Stimulated activated CD4-positive, alpha-beta T cell treated with anti-CD3 and anti-CD28 coated beads, Interleukin-12 subunit alpha, Interleukin-12 subunit beta, amount 100 ng/mL, for 48 hours (primary cell): ENCODE measurements at places on chromosomes 7 and 10.

DNA sequence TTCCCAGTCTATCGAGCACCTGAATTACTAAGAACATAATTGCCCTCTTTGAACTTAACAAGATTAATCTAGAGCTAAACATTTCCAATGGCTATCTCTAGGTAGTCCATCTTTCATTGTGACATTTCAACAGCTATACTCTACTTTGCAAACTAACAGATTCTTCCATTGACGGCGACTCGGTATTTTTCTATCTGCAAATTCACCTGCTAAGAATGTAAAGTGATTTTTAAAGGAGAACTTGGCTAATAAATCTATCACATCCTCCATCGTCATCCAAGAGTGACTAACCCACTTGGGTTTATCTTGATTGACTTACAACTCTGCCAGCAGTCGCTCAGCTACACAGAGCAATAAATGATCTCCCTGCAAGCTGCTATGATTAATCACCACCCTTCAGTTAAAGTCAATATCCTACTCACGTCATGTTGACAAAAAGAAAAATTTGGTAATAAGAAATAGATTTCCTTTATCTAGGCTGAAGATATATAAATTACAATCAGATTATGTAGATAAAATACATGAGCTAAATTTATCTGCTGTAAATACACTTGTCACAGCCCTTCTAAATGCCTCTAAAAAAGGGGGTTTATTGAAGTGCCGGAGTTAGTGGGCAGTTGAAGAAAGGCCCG lies 99.5 kb downstream of the SFMBT2 start:
- DNase-seq = no peak

DNA sequence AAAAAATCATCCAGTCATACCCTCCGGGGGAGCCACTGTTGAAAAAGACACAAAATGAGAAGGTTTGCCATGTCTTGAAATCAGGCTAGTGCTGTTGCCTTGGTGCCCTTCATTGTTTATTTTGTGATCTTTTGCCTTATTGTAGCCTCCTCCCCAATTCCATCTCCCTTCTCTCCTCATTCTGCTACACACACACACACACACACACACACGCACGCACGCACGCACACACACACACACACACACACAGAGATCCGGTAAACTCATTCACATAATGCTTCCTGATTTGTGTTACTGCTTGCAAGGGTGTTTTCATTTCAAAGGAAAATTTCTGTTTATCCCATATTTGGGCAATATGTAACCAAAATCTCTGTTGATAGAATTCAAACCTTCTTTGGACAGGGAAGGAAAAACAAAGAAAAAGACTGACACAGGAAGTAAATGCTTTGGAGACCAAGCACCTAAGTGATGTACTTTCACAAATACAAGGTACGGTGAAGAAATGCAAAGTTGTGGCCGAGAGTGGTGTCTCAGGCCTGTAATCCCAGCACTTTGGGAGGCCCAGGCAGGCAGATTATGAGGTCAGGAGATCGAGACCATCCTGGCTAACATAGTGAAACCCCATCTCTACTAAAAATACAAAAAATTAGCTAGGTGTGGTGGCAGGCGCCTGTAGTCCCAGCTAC lies 141.1 kb upstream of the CDK13 start:
- no peak for DNase-seq

DNA sequence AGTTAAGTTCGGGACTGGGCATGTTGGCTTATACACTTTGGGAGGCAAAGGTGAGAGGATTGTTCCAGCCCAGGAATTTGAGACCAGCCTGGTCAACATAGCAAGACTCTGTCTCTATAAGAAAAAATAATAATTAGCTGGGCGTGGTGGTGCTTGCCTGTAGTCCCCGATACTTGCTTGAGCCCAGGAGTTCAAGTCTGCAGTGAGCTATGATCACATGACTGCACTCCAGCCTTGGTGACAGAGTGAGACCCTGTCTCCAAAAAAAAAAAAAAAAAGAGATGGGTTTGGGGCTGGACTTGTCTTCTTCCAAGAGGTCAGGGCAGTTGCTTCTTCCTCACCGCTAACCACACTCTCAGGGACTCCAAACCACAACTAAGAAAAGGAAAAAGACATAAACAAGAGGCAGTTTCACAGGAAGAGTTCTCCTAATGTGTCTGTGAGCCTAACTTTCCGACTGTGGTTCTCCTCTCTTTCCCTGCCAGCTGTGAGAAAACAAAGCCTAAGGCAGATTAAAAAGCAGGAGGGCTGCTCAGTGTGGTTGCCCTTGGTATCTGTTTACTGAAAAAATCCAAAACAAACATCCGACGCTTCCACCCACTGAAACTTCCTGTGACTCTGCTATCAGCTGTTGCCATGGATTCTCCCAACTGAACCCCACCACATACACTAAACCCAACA lies 2.4 kb upstream of the SERPINE1 start:
- DNase-seq = no peak

GRCh38 chr7:158828133-158829020 lies 932 bp downstream of the ESYT2 start:
- no peak for DNase-seq

DNA sequence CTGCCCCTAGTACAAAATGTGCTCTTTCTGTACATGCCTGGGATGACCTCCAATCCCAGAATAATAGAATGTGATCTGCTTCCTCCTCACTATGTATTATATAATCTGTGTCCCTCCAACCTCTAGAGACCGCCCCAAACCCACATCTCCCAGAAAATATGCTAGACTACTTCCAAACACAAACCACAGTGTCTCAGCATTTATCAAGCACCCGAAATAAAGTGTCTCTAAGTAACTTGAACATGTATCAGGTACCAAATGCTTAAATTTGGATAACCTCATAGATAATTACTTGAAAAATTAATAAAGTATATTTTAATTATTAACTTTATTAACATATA lies 16.1 kb downstream of the LYZL1 start:
- DNase-seq = no peak

DNA sequence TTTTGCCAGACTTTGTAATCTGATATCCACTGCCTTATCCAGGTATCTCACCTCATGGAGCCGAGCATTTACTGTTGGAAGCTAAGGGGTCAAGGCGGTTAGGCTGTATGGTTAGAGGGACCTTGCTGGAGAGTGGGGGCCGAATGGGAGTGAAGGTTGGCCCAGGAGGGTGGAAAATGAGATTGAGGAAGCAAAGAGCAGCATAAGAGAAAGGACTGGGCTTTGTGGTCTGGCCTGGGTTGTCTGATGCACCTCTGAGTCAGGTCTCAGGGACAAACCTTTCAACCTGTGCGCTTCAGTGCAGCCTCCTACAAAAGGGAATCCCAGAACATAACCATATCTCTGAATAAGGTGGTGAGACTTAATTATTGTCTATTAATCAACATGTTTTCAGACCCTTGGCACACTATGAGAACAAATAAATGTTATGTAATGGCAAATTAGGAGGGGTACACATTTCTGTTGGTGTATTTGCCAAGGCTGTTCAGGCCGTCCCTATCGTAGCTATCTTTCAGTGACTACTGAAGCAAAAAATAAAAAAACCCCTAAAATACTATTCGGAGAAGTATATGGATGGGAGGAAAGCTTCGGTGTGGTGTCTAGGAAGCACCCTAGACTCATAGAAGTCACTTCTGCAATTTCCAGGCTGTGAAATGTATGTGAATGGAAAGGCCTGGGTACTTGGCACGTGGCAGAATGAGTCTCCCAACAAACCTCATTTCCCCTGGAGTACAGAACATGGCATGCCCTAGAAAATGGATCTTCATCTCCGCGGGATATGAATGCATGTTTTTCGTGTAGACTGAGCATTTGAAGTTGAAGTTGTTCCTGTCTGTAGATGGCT lies 4.3 kb downstream of the CAMK1D start:
- no peak for DNase-seq
